B cell (primary cell): ENCODE measurements at places on chromosomes 1 and 21. TPM values are rescaled to one million over a fixed set of nuclear protein-coding genes. Genes with fewer than 3 reads are reported as not detected.
A peak's percentile ranks its signal among the peaks of the same experiment; 100 is the strongest.

- H3K27me3 ChIP-seq = peaks cover 3% of the 10 kb centered on the region
- peaks cover 17% of the 10 kb centered on the region for H3K36me3 ChIP-seq
- no peak overlapping the region for H3K4me3 ChIP-seq
- no peaks in the 10 kb centered on the region for H3K4me1 ChIP-seq
Measured at GRCh38 chr21:41795726-41796125, 28.9 kb upstream of the RIPK4 start.

GRCh38 chr1:9371391-9371935 is 78.8 kb downstream of the SPSB1 start:
- H3K27me3 ChIP-seq = no peaks in the 10 kb centered on the region
- no peaks in the 10 kb centered on the region for H3K36me3 ChIP-seq
- H3K27ac ChIP-seq = no peak overlapping the region
- no peak overlapping the region for H3K4me3 ChIP-seq

DNA sequence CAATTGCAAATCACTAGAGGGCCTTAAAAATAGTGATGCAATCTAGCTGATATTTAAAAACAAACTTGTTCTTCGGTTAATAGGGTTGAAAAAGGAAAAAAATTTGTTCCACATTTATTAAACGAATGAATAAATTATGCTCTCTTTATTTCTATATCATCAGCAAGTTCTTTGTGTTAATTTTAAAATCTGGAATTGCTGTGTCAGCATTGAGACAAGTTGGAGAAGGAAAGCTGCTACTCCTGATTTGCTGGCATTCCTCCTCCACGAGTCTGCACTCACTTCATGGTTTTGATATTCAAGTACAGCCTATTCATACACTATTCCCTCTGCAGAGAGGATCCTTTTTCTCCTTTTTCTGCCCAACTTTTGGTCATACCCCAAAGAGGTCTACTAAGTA is 117.6 kb downstream of the MRPL39 start:
- no peak overlapping the region for H3K27ac ChIP-seq
- no peak for DNase-seq
- no peak overlapping the region for H3K4me3 ChIP-seq
- peaks cover 9% of the 10 kb centered on the region for H3K4me1 ChIP-seq
- no peaks in the 10 kb centered on the region for H3K36me3 ChIP-seq

DNA sequence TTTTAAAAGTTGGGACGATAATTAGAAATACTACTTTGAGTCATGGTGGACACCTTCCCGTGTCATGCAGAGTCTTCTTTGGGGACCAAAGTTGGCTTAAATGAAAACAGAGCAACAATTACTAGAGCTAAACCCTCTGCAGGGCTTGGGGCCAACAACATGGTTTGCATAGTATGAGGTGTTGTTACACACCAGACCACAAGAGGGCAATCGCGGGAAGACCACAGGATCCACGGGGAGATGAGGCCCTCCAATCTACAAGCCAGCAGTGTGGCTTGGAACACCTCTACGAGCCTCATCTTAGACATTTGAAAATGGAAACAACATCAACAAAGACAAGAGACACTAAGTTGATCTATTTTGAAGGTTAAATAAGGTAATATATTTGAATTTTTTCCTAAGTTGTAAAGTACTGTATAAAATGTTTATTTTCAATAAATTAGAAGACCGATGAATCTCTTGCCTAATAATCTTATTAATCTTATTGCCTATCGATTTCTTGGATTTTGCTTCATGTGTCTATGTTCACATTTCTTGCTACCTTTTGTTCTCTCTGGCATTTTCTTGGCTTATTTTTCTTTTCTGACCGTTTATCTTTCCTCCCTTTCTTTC is 8.2 kb upstream of the SMCP start:
- no peaks in the 10 kb centered on the region for H3K27me3 ChIP-seq
- no peaks in the 10 kb centered on the region for H3K4me1 ChIP-seq
- DNase-seq = peak; percentile 64
- H3K36me3 ChIP-seq = no peaks in the 10 kb centered on the region
- H3K27ac ChIP-seq = no peak overlapping the region

The NCMAP gene
- not detected in 2 replicates for total RNA-seq

The CELA2B gene
- total RNA-seq = not detected in 2 replicates

The ANKRD13C gene
- 29.9 and 31.9 TPM in 2 replicates for total RNA-seq

The ITLN1 gene
- total RNA-seq = not detected in 2 replicates

The RPAP2 gene
- total RNA-seq = 31.6 and 33.8 TPM in 2 replicates
